CD4-positive, alpha-beta T cell treated with Interleukin-15 for 4 hours (primary cell): ENCODE measurements at places on chromosomes 2 and 18.
A peak's percentile ranks its signal among the peaks of the same experiment; 100 is the strongest.

GRCh38 chr18:45008694-45009413, 328.2 kb downstream of the SETBP1 start:
- DNase-seq = no peak

DNA sequence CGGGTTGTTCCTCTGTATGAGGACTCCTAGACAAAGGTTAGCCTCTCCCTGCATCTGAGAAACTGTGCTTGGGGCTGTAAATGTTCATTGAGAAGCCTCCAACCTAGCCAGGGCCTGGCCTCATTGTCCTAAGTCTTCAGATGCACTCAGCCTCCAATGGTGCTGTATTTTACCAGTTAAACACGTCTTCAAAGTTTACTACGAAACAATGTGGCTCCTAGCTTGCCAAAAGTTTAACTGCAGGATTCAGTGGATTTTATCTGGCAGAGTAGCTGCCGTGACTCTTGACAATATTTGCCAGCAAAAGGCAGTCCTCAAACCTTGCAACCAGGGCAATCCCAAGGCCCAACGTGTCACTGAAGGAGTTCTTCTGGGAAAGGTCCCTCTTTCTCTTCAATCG, 1.1 kb downstream of the PID1 start:
- DNase-seq = no peak

GRCh38 chr2:9110893-9111569, 95.6 kb upstream of the ASAP2 start:
- no peak for DNase-seq

- DNase-seq = no peak
These were observed 53.7 kb upstream of the TANC1 start for GRCh38 chr2:158914731-158915130.

- no peak for DNase-seq
These were observed 48.1 kb downstream of the SH3BP4 start for GRCh38 chr2:234999740-235000425.

DNA sequence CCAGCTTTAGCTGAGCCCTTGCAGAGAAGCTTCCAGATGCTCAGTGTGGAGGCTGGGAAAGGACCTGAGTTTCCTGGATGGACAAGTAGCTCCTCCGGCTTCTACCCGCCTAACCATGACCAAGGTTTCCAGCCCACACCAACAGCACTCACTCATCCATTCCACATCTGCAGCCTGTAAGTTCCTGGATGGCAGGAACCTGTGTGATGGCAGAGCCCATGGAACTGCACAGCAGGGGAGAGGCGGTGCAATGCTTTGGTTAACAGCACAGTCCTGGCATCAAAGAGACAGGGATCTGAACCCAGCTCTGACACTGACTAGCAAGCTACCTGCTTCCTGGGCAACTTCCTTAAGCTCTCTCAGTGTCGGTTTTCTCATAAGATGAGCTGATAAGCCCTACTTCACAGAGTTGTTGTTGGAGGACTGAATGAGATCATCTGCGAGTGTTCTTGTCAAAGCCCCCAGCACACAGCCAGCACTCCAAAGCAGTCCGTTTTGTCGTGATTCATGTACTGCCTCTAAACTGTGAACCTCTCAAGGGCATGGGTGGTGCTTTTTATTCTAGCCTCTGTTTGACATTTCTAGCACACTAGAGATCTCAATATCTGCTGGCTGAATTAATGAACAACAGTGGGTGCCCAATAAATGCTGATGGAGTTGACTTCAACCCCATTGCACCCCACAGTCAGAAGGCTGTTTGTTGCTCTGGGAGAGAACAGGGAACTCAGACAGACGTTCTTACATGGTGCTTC, 41.6 kb upstream of the OTOF start:
- peak; percentile 26 for DNase-seq

DNA sequence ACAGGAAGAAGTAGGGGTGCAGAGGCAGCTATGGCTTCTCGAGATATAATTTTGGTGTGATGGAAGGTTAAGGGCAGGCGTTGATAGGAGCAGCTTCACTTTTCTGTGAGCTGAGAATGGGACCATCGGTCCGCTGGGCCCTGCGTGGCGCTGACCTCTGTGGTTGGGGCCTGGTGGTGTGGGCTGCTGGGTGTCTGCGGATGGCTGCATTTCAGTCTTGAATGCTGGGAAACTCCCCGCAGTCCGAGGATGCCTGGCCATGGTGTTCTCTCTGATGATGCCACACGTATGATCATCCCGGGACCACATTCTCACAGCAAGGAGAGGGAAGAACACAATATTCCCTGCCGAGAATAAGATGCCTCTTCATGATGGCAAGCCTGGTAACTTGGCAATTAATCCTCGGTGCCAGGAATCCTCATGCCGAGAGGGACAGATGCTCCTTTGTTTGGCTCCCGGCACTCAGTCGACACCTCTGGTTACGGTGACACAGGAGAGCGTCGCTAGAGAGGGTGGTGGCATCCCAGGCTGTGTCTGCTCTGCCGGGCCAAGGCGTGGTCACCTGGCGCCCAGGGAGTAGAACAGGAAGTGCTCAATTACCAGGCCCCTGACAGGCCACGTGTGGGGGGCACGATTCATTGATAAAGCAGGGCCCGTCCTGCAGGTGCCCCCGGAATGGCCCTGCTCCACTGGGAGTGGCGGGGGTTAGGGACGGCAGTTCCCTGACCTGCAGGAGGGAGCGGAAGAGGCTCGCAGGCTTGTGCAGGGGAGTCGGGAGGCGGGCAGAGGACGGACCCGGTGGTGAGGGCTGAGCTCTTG, 119.4 kb upstream of the CTDP1 start:
- DNase-seq = no peak

- no peak for DNase-seq
These were observed 123.8 kb upstream of the FHL2 start for GRCh38 chr2:105522645-105523044.

- no peak for DNase-seq
These were observed 175.8 kb upstream of the ZSWIM2 start for GRCh38 chr2:187024739-187025138.

DNA sequence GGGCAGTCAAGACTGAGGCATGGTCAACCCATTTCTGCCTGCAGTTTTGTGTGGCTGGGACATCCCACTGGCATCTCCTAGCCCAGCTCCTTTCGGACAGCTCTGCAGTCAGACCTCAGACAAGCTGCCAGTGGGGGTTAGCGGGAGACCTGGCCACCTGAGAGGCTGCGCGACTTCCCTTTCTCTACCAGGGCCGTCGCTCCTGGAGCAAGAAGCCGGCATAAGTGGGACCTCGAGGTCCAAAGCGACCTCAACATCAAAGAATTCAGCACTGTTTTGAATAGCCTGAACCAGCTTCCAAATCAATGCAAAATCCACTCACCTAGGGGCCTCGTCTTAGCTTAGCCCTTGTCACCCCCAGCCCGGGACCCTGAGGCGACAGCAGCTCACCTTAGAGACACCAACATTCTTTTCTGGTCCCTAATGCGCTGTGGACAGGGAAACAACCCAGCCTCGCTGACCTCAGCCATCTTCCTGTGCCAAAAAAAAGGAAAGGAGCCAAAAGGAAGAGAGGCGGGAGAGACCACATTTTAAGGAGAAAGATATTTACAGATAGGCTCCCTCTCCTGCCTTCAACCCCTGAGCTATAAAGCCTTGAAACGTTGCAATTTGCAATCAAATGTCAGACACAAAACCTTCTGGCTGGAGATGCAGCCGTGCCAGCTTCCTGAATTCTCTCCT, 81.2 kb downstream of the GFPT1 start:
- no peak for DNase-seq

DNA sequence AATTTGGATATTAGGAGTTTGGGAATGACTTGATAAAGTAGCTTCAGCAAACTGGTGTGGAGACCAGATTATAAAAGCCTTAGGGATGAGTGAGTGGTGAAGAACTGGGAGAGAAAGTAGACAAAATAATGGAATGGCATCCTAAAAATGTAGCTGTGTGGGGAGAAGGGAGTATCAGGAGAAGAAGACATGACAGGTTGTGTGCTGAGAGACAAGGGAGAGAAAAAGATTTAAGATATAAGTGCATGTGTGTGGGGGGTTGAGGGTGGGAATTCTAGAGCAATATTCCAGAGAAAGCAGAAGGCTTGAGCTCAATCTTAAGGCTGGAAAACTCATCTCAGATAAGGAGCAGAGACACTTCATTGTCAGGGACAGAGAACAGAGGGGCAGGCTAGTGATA, 159.5 kb downstream of the HNMT start:
- no peak for DNase-seq

GRCh38 chr2:171522788-171523087, 464 bp downstream of the CYBRD1 start:
- DNase-seq = no peak

DNA sequence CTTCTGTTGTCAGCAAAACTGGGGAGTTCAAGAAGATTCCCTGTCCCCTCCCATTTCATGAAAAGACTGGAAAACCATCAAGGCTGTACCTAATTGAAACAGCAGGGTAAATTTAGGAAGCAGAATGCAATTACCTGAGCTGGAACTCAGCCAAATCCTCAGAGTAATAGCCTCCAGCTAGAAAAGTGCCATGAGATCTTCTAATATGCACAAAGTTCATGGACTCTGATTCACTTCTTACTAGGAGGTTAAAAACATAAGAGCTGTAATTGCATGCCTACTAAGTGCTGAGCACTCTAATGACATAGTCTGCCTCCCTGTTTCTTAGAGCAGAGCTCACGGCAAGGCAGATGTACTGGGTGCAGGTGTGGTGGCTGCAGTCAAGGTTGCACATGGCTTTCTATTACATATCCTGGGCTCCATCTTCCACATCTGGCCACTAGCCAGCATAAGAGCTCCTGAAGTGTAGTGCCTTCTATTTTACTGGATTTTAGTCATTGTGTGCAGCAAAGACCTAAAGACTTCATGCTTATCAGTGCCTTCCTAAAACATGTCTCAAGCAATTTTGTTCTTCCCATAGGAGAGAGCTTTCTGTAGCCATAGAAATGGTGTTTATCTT, 341.7 kb downstream of the PTPRM start:
- DNase-seq = no peak

DNA sequence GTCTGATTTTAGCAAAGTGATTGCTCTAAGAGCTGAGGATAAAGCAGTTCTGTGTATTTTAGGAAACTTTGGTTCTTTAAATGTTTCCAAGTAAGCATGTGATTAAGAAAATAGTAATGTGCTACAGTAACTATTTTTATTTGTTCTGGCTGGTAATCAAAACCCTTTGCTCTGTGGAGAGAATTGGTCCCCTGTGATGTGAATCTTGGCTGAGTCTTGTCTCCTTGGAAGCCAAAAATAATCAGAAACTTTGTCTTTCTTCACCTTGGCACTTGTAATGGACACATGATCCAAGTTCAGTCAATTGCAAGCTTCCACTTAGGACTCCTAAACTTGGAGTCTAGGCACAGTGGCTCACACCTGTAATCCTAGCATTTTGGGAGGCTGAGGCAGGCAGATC, 422.7 kb upstream of the CDH20 start:
- no peak for DNase-seq
